ENCODE measurements at places on chromosomes 4 and X.
A peak's percentile ranks its signal among the peaks of the same experiment; 100 is the strongest.

DNA sequence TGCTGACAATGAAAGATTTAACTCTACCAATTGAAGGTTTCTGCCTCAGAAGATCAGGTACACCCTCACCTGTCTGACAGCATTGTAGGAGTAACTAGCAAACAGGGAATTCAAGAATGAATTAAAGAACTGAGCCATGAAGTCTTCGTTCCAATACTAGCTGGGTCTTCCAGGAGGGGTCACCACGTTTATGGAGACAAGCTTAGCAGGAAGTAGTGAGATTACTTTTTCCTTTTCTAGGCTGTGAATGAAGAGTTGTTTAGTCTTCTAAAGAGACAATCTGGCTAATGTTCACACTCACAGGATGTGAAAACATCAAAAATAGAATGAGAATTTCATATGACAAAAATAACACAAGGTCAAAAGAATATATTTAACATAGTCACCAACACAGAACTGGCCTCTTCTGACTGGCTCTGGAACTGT, 54.9 kb downstream of the REELD1 start:
- no peak for DNase-seq

DNA sequence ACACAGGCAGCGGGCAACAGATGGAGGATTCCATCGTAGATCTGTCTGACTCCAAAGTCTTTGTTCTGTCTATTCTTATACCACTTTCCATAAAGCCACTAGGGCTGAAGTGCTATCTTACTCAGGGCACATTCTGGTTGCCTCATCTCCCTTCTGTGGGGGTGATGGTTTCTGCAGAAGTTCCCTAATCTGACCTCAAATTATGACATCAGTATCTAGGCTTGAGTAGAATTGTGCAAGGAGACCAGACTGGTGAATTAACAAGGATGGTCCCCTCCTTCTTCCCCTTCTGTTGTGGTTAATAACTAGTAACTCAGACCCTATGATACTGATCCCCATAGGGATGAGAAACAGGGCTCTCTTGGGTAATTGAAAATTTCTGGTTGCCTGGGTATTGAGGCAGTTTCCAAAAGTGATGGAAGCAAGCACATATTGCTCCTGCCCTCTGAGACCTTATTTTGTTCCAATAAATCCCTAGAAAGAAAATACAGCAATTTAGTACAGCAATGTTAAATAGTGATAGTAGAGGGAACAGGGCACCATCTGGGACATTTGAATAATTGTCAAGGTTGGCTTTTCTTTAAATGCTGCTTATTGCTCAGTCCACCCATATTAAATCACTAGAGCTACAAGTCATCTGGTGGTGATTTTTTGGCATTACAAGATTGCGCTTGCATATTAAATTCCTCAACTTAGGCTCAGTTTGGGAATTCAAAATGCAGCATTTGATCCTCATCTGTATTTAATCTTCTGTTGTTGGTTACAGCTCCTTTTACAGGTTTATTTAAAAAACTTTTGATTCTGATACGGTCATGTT, 57.3 kb upstream of the AP1S2 start:
- peak; percentile 23 for DNase-seq

DNA sequence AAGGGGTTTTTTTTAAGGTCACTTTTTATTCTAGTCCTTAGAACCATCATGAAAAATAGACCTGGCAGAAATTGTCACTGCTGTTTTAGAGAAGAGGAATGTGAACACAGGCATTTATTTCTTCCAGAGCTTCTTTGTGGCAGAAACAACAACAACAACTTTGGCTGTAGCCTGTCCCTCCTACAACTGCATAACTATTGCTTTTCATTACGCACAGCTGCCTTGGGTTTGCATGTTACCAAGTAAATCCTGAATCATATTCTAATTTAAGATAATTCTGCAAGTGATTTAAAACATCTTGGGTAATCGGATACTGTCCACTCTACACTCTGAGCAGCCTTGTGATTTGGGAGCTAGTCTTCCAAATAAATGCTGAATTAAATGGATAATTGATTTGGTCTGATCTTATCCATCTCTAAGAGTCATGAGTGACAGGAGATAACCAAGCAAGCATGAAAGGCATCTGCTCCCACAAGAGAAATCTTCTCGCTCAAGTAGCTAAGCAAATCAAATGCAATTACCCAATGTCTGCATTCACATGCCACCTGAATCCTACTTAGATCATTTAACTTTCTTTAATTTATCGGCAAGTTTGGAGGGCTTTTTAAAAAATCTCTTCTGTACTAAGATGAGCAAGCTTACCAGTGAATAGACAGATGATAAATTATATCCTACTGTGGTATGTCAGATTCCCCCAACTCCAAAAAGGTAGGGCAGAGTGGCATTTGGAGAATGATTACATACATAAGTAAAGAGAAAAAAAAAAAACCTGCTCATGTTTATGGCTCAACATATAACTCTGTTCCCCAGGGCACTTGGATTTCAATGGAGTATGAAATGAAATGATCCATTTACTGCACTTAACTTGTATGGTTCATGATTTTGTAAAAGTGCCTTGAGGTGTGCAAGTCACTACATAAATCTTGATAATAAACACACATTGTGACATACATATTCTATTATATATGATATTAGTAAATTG, 73.6 kb downstream of the EGF start:
- DNase-seq: no peak

- no peak for DNase-seq
These were observed 103.4 kb upstream of the PAK3 start for GRCh38 chrX:110992611-110993010.

DNA sequence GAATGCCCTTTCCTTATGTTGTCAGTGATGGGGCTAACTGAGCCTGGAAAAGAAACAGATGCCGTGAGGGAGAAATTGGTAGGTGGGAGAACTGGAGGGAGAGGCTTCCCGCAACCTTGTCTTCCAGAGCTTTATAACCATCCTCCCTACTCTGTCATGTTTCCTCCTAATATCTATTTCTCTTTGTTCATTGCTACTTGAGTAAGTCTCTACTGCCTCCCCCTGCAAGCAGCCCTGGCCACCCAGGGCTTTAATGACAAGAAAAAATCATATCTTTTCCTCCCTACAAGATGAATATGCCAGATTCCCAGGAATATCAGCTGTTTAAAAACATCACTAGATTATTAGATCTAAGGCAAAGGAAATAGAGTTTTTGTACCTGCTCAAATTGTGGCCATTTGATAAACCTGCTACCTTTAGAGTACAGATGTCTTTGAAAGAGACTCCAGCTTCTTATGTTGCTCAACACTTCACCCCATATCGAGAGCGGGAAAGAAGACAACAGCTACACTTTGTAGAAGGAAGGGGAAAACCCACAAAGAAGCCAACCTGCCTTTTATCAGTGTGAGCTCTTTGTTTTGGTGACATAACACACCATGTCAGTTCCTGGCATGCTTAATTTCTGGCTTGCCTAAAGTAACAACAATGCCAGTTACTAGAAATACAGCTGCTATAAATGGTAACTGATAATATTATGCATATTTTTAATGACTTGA, 186.6 kb upstream of the LEF1 start:
- no peak for DNase-seq

- DNase-seq: no peak
These were observed 62.7 kb upstream of the USP9X start for GRCh38 chrX:41022566-41022965.

GRCh38 chrX:27765718-27766117, 42.1 kb upstream of the MAGEB10 start:
- no peak for DNase-seq

DNA sequence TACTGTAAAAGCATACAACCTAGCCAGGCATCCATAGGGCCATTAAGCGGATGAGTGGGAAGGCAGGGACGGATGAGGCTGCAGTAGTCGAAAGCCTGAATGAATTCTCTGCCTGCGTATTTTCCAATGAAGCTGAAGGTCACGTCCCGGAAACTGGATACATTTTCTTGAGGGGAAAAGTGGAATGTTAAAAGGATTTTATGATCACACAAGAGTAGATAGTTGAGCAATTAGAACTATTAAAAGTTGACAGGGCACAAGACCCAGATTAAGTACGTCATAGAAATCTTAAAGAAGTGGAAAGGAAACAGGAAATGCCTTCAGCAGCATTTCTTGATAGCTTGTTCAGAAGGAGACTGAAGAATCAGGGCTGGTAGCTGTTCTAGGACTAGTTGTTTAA, 98.3 kb upstream of the CXXC4 start:
- DNase-seq: no peak

DNA sequence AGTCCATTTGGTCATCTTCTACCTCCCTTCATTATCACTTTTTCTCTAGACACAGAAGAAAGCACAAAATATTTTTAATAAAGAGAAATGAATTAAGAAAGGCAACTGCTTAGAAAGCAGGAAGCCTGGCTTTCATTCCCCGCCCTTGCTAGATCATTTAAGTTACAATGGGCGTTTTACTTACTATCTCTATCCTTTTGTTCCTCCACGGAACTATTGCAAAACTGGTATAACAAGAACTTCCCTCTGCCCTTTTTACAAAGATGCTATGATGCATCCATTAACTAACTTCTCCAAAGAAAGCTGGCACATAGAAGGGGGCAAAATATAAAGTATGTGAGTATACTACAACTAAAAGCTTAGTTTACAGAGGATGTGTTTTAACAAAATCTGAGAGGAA, 434.5 kb upstream of the FTHL17 start:
- no peak for DNase-seq

DNA sequence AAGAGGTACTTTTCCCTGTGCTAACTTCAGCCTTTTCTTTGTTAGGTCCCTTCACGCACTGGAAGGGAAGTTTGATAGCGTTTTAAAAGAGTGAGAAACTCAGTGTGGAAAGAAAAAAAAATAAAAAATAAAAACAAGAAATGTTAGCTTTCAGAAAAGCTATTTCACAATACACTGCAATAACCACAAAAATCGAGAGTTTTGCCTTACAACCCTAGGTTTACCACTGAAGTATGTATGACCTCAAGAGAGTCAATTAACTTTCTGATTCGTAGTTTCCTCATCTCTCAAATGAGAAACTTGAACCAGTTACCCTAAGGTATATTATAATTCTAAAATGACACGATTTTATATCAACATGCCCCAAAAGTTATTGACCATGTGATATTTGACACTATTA, 93.9 kb upstream of the JADE1 start:
- DNase-seq: no peak

DNA sequence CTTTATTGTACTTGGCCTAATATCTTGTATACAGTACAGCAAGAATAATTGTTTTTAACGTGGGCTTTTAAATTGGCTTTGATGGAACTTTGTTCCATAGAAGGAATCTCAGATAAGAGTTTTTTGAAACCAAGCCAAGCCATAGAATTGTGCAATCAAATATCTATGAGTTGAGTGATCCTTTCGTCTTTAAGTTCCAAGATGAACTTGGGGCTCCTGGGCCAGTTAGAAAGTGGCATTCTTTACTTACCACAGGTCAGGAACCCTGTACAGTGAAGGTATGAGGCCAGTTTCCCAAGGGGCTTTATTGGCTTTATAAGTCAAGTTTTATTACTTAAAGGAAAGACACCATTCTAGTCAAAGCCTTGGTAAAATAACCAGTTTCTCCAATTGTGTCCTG, 2104.2 kb downstream of the PCDH7 start:
- no peak for DNase-seq

DNA sequence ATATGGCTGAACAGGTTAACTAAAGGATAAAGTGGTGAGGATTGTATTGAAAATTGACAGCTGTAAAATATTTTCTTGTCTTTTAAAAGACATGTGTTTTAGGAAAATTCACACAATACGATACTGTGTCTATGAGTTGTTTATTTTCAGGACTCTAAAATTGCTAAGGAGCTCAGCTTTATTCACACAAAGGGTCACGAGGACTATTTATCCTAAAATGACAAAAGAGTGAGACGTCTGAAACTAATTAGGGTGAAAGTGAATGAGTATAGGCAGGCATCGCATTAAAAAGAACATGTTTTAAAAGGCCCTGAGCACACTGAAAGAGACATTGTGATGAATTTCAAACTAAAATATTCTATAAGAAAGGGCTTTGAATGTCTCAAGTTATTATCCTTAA, 304.7 kb downstream of the SH2D1A start:
- no peak for DNase-seq

- no peak for DNase-seq
These were observed 54.2 kb downstream of the PLAC1 start for GRCh38 chrX:134603806-134604700.

DNA sequence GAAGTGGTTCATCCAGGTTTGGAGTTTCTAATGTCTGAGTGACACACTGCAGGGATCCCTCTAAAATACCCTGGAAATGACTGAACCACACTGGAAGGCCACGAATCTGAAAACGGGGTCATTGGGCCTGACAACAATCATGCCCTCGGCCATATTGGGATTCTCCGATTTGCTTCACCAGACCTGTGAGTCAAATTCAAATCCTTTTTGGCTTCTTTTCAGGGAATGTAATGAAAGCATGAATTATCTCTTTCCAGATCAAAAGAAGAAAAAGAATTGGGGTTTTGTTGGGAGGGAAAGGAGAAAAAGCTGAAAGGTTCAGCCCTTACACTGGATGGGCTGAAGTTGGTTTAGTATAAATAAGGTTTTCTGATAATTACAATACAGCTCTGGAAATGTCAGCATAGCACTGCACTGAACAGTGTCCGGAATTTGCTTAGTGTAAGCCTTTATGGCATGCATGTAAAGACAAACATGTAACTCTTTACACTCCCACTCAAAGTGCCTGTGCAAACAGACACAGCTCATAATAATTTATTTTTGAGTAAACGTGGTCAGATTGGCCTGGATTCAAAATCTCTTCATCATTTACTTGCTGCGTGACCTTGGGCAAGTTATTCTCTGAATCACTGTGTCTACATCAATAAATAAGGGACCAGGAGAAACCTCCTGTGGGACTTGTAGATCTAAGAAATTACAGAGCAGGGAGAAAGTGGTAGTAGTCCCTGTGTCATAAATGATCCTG, 21.4 kb downstream of the CT47C1 start:
- no peak for DNase-seq

- no peak for DNase-seq
These were observed 46.5 kb downstream of the EVC start for GRCh38 chr4:5757536-5757935.

GRCh38 chr4:91257721-91258120, 1046.0 kb upstream of the GRID2 start:
- no peak for DNase-seq

DNA sequence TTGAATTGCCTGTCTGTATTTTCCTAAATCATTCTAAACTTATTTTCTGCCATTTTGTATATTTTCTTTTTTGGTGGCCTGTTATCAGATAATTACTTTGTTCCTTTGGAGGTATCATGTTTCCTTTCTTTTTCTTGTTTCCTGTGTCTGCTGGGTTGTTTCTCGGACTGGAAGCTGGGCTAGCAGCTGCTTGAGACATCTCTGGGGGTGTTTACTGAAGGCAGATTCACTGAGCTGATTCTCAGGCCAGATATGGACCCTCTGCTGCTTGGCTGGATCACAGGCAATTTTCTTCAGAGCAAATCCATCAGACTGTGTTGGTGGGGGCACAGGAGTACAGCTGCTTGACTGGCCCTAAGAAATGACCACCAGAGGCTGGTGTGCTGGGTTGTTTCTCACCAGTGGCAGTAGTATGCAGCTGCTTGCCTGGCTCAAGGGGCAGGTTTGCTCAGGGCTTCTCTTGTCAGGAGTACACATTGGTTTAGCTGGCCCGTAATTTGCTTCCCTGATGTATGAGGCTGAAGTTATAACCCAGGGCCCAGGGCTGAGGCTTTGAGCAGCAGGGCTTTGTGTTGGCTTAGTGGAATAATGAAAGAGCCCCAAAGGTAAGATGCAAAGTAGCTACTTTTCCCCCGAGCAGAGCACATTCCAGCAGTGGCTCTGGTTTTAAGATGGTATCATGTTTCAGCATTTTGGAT, 680.6 kb downstream of the TECRL start:
- no peak for DNase-seq

- DNase-seq: no peak
These were observed 200.5 kb downstream of the CENPC start for GRCh38 chr4:67344594-67345380.
